Right atrium auricular region (tissue), 2 donors: ENCODE measurements at places on chromosomes 7 and 10. TPM values are rescaled to one million over a fixed set of nuclear protein-coding genes. Genes with fewer than 3 reads are reported as not detected.

DNA sequence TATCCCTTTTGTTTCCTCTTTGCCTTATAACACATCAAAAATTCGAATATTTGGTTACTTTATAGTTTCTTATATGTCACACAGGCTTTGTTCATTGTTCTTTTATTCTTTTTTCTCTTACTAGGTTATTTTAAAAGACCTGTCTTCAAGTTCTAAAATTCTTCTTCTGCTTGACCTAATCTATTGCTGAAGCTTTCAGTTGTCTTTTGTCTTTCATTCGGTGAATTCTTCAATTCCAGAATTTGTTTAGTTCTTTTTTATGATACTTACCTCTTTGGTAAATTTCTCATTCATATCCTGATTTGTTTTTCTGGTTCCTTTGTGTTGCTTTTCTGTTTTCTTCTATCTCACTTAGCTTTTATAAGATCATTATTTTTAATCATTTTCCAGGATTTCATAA is 188.4 kb downstream of the ZEB1 start:
- no peak for DNase-seq

DNA sequence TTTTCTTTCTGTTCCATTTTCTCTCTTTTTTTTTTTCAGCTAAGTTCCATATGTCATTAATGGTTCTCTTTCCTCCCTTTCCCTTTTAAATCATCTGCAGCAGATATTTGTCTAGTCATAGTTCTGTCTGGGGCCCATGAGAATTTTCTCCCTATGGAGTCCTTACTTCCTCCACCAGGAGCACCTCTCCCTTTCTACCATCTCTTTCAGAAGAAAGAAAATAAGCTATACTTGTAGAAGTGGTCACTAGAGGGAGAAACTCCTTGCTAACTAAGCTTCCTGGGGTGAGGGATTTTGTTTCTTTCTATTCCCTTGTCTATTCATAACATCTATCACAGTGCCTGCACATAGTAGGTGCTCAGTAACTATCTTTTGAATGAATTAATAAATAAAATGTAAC is 230.2 kb upstream of the HPS1 start:
- DNase-seq, result no peak

DNA sequence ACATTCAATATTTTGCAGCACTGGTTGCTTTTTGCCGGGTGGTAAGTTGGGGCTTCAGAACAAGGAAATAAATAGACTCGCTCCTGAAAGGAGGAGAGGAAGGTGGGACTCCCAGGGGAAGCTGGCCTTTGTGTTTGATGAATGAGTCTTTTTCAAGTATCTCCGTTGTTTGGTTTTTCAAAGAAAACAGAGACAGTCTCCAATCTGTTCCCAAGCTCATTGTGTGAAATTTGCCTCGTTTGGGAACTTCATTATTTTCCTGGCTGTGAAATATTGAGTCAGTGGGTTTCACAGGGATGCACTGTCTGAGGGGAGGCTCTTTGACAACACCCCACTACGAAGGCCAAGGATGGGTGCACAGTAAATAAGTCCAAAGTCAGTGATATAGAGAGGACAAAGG is 38.7 kb upstream of the KIAA1217 start:
- DNase-seq, result no peak

DNA sequence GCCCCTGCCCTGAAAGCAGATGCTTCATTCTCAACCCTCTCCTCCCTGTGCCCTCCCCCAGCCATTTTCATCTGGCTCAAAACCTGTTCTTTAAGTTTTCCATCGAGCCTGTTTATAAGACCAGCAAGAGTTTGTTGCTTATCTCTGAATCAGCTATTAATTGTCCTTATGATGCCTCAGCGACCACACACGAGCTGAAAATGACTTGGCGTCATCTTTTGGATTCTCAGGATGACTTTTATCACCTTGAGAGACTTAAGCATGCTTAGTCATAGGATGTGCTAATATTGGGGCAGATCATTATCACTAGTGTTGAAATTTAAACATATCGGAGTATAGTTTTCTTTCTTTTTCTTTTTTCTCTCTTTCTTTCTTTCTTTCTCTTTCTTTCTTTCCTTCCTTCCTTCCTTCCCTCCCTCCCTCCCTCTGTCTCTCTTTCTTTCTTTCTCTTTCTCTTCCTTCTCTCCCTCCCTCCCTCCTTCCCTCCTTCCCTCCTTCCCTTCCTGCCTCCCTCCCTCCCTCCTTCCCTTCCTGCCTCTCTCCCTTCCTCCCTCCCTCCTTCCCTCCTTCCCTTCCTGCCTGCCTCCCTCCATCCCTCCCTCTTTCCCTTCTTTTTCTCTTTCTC is 184.5 kb downstream of the PHTF2 start:
- no peak for DNase-seq

DNA sequence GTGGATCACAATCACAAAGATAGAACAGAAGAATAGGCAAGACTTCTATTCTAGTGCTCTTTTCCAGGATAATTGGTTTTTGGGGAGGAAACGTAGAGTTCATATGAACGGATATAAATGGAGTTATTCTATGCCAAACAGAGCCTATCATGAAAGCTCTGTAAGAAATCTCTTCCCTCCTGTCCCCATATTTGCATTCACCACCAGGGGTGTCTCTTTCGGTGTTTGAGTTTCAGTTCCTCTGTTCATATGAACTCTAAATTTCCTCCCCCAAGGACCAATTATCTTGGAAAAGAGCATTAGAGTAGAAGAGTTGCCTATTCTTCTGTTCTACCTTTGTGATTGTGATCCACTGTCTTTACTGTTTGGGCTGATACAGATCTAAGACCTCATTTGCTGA is 48.3 kb upstream of the CDC14C start:
- no peak for DNase-seq

GRCh38 chr10:47051741-47052238 is 140.6 kb downstream of the PTPN20 start:
- no peak for DNase-seq

GRCh38 chr7:83413424-83413823 is 235.5 kb downstream of the SEMA3E start:
- no peak for DNase-seq

- DNase-seq, result peak; percentile 70
These were observed 10.0 kb downstream of the SFTPD start for GRCh38 chr10:79938728-79939406.

GRCh38 chr10:122281018-122281626 is 10.0 kb downstream of the BTBD16 start:
- no peak for DNase-seq

DNA sequence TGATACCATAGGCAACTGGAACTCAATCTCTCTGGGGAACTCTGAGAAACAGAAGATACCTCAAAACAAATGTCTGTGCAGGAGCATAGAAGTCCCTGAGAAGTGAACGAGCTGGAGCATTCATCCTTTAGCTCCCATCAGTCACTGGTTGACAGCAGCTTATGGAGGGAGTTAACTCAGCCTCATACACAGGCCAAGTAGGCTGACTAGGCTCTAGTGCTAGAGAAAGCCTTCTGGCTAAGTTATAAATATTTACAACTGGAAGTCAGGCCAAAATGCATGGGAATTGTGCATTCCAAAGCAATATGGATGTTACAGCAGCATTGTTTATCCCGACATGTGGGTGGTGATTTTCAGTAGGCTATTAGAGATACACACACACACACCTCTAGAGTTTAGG is 66.5 kb downstream of the ANK3 start:
- DNase-seq, result no peak

- peak; percentile 94 for DNase-seq
These were observed 174.8 kb downstream of the KIAA1217 start for GRCh38 chr10:24383681-24384106.

- no peak for DNase-seq
These were observed 498.3 kb downstream of the SORCS3 start for GRCh38 chr10:105139363-105139896.

DNA sequence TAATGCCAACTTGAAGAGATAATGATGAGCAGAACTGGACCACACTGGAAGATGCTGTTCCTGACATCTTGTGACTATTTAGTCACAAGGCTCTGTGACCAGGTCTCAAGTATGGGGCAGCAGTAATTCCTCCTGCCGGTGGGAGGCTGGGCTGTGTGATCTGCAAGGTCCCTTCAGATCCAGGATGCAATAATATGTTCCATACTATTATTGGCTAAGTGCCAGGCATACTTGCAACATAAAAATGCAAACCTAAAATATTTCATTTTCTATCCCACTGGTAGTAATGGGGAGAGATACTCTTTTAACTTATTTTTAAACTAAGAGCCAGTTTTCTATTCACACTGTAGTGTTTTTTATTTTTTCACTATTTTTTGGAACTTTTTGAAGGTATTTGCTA is 171.5 kb downstream of the CYP26A1 start:
- no peak for DNase-seq

GRCh38 chr7:148395990-148396716 is 194.4 kb upstream of the C7orf33 start:
- DNase-seq, result no peak

DNA sequence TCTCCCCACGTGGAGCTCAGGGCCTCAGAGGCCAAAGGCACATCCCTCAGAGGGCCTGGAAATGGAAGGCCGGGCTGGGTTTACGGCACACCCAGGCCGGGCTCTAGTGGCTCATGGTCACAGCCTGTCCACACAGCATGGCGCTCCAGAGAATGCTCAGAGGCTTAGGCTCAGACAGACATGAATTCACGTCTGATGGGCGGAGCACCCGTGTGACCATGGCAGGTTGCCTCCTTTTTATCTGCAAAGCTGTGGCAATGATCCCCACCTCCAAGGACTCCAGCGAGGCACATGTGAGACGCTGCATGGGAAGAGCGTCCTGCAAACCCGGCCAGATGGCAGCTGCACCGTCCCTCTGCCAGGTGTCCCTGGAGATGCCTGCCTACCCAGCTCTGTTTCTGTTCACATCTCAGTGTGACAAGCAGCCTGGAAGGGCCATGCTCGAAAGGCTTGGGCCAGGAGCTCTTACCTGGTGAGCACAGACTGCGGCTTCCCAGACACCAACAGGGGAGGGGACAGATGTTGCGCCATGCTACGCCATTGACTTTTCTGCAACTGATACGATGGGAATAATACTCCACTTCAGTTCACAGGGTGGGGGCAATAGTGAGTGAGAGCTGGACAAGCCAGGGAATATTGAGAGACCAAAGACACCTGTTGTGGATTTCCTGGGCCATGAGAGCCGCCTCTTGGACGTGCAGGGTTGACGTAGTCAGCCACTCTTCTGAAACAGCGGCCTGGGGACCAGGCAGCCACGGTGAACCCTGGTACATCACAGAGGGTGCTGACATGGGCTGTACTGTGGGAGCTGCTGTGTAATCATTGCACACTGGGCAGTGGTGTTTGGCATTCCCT is 34.4 kb upstream of the FAM20C start:
- no peak for DNase-seq

GRCh38 chr10:80064120-80064886 is 14.2 kb upstream of the TMEM254 start:
- DNase-seq, result no peak

DNA sequence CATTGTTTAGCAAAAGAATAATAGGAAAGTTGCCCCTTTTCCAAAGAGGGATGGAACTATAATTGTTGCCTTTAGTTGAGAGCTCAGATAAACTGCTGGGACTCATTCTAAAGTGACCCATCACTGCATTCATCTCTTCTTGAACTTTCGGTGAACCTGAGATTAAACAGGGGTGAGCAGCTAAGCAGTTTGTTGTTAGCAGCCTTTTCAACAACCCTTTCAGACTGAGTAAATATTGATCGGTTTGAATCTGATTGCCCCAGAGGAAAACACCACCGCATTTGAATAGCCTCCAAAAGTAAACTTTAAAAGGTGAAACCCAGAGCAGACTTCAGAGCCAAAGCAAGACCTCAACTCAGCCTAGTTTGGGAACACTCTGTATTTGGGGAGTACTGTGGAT is 4.7 kb downstream of the HOXA1 start:
- no peak for DNase-seq

- DNase-seq, result no peak
These were observed 34.7 kb downstream of the NET1 start for GRCh38 chr10:5447056-5447455.

DNA sequence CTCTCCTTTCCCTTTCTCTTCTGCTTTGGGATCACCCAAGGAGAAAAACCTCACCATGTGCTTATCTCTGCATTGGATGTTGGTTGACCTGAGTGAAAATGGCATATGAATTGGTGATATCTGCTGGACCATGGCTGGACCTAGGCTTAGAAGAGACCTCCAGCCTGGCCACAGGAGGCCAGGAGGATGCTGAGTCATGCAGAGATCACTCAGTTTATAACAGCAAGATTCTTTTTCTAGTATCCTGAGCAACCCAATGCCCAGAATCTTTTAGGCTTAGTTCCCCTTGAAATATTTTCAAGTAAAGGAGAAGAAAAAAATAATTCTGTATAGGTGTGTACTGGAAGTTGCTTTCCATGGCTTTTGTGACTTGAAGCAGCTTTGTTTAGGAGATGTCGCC is 236.3 kb downstream of the KLF6 start:
- no peak for DNase-seq

DNA sequence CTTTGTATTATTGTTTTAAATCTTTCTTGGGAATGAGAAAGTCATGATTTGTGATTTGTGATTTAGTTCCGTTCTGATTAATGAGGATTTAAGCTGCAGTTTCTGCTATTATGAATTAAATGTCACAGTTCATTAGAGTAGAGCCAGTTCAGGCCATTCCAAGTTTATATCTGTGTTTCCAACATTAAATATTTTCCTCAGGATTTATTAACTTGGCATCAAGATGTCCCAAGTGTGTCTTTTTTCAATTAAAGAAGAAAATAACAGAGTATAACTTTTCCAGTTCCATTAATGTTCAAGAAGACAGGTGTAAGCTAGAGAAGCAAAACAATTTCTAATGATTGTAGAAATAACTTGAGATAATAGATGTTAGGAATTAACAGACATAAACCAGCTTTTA is 1183.2 kb upstream of the CELF2 start:
- no peak for DNase-seq

- no peak for DNase-seq
These were observed 41.2 kb downstream of the AOAH start for GRCh38 chr7:36683111-36683510.

DNA sequence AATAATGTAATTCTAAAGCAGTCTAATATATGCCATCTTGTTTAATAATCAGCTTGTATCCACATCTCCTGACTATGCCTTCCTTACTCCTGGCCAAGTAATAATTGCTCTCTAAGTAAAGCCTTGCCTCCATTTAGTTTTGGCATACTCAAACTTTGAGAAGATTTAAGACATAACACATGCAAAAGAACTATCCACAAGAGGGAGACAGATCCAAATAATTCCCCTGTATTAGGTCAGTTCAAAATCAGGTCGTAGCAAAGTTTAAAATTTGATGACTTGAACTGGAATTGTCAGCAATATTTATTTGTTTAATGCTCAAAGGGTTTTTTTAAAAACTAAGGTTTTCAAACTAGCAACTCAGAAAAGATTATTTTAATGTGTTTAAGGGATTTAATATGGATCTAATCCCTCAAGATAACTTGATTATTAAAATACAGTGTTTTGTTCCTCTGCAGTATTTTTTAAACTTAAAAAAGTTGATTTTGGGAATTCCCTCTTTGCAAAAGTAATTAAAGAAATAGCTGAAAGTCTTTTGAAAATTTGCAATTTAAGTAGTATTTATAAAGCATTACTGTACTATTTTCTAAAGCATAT is 95.3 kb downstream of the HDAC9 start:
- DNase-seq, result no peak

- DNase-seq, result peak; percentile 75
These were observed 757 bp upstream of the PALS2 start for GRCh38 chr7:24572393-24572996.

Gene OPN4
- total RNA-seq, result 0.31 TPM

Gene GJD4
- total RNA-seq, result not detected

Gene SEC23IP
- 14.5 TPM for total RNA-seq

Gene MYOF
- total RNA-seq, result 14.1 TPM

Gene OR2A1
- total RNA-seq, result 0.28 TPM

Gene PRSS2
- total RNA-seq, result 0.51 TPM

Gene TSPAN33
- 9.8 TPM for total RNA-seq

Gene CEP41
- total RNA-seq, result 1.5 TPM

Gene ADD3
- total RNA-seq, result 158 TPM

Gene SH2B2
- 1.3 TPM for total RNA-seq

Gene SPDYE2B
- not detected for total RNA-seq
